ENCODE measurements at places on chromosomes 6 and 20.

DNA sequence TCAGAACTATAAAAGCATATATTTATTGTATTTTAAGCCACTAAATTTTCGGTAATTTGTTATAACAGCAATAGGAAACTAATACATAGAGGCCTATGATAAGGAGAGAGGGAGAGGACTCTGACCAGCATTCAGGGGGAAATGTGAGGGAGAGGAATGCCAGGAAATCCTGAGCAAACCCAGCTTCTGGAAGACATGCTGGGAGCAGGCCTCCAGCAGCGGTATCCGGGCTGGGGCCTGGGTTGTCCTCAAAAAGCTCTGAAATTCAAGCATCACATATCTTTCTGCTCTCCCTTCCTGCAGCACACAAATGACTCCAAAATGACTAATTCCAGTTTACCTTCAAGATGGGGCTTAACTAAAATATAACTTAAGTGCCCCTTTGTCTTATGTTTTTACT lies 33.4 kb upstream of the RIMS1 start:
- DNase-seq, result no peak

DNA sequence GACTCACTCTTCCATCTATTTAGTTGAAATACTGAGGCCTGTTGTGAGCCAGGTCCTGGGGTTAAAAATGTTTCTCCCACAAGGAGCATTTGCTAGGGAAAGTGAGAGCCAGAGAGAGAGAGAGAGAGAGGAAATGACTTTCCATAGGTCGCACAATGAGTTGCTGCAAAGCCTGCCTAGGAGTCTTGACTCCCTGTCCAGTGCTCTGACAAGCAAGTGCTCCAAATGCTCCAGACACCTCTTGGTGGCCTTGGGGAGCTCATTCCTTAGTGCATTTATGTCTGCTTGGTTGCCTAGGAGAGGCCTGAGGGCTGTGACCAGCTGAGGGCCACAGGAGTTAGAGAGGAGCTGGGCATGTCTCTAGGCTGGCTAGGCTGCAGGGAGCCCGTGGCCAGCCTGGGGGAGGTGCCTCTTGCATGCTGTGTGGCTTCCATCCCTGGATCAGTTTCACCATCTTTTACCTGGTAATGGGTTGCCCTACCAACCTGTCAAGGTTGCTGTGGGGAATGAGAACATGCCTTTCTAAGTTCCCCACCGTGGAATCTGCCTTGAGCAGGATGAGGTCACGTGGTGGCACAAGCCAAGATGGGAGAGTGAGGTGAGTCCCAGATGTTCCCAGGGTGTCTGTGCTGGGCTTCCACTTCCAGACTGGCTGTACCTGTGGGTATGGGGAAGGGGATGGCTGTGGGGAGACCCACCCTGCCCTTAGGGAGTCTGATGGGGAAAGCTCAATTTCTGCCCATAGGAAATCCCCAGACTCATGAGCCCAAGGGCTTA lies 105.0 kb downstream of the VEGFA start:
- DNase-seq, result no peak

GRCh38 chr20:25044261-25044560 lies 13.7 kb downstream of the ACSS1 start:
- no peak for DNase-seq

DNA sequence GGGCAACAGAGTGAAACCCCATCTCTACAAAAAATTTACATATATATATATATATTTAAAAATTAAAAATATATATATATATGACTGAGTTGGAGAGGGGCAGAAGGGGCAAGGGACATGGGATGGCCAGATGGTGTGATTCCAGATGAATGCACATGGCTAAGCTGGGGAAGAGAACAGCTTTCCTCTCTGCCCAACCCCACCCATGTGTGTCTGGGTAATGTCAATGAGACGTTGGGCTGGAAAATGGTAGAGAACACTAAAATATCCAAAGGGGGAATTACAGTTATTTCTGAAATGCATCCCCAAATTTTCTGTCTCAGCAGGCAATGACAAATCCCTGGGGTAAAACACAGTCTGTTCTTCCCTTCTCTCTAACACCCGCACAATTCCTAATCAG lies 31.2 kb upstream of the CCND3 start:
- DNase-seq, result no peak

DNA sequence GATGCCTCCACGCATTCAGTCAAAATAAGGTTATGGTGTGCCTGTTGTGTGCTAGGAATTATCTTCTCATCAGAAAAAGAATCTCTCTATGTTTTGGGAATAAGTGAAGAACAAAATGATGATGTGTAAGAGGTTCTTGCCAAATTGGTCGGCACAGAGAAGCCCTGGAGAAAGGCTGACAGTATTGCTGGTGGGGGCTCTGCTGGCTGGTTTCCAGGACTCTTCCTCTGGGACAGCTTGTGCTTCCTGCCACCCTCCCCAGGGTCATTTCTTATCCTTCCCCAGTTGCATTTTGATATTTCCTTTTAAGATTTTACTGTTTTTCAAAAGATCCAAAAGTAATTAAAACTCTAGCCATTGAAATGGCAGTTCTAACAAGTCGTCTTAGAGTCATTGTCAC lies 22.1 kb downstream of the CST4 start:
- DNase-seq, result no peak

- no peak for DNase-seq
Observed at GRCh38 chr6:2821554-2821953, 20.1 kb downstream of the SERPINB1 start.

DNA sequence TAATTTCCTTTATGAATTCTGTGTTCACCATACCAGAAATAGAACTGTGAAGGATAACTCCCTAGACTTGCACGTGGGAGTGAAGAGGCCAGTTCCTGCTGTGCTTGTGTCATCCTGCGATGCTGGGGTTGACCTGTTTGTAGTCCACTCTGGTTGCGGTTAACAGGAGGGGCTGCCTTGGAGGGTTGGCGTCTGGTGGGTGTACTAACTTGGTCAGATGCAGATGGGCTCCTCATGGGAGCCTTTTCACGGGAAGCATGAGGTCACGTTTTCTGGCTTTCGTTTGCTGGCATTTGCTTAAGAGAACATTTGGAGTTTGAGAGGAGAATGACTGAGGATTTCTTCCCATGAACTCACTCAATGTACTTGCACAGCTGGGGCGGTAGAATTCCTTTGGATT lies 41.2 kb downstream of the IGF2R start:
- no peak for DNase-seq

GRCh38 chr6:21340573-21340972 lies 253.0 kb upstream of the SOX4 start:
- DNase-seq, result no peak

DNA sequence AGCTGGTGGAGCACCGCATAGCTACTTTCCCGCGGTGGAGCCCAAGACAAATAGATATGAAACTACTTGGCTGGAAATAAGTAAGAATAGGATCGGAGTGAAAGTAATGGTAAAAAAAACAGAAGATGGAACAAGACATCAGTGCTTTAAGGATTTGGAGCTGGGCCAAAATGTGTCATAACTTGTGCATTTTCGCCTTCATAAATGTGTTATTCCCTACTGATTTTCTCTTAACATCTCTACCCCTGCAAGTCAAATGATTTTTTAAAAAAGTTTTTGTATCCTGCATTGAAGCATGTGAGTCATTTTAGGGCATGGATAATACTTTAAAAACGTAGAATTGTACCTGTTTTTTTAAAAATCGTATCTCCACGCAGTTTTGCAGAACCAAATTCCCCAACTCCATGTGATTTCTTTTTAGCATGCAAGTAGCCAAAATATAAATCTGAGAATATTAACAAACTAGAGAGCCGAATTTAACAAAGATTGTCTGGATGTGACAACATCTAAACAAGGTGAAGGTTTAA lies 882 bp upstream of the FAM184A start:
- DNase-seq, result no peak

GRCh38 chr6:45991189-45991588 lies 24.5 kb downstream of the CLIC5 start:
- no peak for DNase-seq

DNA sequence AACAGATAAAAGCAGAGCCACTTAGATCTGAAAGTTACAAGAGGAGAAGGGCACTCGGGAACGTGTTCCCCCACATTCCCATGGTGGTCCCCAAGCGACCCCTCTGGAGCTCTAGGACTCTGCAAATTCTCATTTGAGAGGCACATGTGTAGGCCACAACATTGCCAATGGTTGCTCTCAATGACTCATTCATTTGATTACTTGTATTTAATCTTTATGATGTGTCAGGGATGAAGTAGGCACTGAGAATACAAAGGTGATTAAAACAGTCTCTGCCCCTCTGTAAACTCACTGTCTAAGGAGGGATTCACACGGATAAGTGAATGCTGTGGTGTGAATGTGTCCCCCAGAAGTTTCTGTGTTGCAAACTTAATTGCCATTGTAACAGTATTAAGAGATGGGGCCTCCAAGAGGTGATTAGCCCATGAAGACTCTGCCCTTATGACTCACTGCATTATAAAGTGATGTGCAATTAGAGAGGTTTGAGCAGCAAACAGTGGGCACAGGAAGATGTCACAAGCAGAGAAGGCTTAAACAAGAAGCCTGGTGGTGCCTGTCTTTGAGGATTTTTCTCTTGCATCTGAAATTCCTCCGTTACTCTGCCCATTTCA lies 34.0 kb upstream of the TRAM2 start:
- DNase-seq, result no peak

GRCh38 chr6:135826236-135826804 lies 25.2 kb upstream of the PDE7B start:
- DNase-seq, result no peak

- DNase-seq, result no peak
Observed at GRCh38 chr6:163705923-163706322, 291.4 kb downstream of the QKI start.

DNA sequence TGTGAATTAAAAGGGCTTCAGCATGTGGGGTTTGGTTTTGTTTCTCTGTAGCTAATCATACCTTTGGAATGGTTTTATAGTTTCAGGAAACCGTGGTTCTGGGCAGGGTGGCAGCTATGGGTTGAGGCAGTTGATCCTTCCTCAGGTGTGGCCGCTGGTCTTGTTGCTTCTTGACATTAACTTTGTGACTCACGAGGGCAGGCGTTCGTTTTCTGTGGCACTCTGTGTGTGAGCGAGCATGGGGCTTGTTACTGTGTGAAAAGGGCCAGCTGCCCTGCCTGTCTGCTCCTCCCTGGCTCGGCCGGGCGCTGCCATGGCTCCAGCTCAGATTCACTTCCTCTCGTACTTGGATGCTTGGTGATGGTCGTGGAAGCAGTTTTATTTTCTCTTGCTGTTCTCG lies 16.2 kb downstream of the DNAJC5 start:
- DNase-seq, result no peak

- DNase-seq, result no peak
Observed at GRCh38 chr20:59207742-59208357, 44.2 kb downstream of the ZNF831 start.

DNA sequence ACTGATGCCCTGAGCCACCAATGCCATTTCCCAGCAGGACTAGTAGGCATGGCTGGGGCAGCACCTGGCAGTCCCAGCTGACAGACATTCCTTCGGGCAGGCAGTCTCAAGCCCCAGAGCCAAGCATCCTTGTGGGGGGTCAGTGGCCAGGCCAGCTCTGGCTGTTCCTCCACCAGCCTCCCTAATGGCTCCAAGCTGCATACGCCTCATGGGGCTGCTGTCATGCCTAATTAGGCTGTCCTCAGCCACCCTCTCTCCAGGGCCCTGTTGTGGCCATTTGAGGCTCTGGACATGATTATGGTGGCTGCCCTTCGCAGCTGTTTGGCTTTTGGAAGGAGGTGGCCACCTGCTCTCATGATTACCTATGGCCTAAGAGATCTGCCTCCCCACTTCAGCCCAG lies 79.4 kb downstream of the DLGAP4 start:
- no peak for DNase-seq

DNA sequence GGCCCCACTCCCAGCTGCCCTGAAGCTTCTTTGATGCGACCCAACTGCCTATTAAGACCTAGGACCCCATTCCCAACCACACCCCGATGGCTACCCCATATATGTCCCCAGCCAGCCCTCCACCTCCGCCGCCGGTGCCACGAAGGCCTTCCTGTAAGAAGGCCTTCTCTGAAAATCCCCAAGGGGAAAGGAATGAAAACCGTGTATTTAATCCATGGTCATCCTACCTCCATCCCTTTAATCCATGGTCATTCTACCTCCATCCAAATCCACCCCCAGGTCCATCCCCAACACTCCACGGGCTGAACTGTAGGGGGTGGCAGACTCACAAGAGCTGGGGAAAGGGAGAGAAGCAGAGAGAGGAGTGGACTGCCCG lies 545 bp upstream of the VSX1 start:
- no peak for DNase-seq
